ENCODE measurements at places on chromosomes 16 and 17.

DNA sequence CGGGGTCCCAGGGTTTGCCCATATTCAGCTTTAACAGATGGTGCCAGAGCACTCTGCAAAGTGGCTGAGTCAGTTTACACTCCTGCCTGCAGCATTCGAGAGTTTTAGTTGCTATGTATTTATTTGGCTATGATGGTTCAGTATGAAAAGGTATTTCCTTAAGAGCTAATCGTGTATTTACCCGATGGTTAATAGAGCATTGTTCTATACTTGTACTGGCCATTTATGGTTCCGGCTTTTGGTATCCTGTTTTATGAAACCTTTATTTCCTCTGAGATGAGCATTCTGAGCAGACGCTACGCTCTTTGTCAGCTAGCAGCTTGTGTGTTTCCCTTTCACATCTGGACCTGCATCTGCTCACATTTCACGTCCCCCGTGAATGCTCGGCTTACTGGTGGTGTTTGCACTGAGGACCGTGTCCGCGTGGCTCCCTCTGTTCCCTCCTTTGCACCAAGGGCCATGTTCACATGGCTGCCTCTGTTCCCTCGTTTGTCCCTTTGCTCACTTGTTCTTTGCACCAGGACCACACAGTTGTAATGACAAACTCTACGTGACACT is 149.1 kb upstream of the CHMP6 start:
- no peak for DNase-seq

- DNase-seq = no peak
Observed at GRCh38 chr17:48728232-48729231, at the start of gene HOXB13. TSS of gene HOXB13 (minus strand) at chr17:48728750. CDS start at chr17:48728593, 157 bp downstream.

DNA sequence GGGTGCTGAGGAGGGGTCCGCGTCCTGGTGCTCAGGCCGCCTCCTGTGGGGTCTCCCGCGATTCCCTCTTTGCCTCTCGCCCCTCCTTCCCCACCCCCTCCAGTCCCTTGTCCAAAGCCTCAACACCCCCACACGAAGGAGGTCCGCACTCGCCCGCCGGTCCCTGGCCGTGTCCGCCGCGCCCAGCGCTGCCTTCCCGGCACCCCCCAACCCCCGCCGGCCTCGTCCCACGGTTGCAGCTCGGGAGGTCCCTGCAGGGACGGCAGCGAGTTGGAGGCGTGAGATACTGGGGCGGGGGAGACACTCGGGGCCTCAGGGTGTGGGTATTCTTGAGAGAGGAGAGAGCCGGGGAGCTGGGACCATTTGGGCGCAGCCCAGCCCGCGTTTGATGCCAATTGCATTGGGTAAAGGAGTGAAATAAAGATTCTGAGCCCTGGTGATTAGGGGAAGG is 468 bp downstream of the FLYWCH2 start:
- no peak for DNase-seq

GRCh38 chr16:66395806-66396555 is 29.5 kb downstream of the CDH5 start:
- DNase-seq = no peak

GRCh38 chr17:8285270-8286181 is 2.9 kb upstream of the RANGRF start:
- DNase-seq = no peak

- DNase-seq = no peak
Observed at GRCh38 chr16:76926595-76926994, 264.4 kb upstream of the MON1B start.

- no peak for DNase-seq
Observed at GRCh38 chr17:78707016-78707415, 75.1 kb downstream of the CYTH1 start.

GRCh38 chr17:78889531-78889930 is 13.5 kb downstream of the CEP295NL start:
- no peak for DNase-seq

DNA sequence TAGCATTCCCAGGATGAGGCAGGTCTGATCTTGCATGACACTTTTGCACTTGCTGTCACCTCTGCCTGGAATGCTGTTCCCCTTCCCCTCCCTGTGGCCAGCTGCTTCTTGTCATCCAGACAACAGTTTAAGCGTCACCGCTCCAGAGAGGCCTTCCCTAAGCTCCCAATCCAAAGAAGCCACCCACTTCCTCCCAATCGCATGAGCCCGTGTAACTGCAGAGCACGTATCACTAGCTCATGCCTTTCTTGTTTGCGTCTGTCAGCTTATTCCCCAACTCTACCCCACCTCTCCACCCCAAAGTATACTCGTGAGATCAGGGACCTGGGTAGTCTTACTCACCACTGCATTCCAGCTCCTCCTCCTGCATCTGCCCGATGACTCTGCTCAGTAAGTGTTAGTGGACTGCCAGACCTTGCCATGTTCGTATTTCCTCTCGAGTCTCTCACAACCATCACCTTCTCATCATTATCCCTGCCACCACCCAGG is 92.8 kb downstream of the GAS7 start:
- DNase-seq = no peak

DNA sequence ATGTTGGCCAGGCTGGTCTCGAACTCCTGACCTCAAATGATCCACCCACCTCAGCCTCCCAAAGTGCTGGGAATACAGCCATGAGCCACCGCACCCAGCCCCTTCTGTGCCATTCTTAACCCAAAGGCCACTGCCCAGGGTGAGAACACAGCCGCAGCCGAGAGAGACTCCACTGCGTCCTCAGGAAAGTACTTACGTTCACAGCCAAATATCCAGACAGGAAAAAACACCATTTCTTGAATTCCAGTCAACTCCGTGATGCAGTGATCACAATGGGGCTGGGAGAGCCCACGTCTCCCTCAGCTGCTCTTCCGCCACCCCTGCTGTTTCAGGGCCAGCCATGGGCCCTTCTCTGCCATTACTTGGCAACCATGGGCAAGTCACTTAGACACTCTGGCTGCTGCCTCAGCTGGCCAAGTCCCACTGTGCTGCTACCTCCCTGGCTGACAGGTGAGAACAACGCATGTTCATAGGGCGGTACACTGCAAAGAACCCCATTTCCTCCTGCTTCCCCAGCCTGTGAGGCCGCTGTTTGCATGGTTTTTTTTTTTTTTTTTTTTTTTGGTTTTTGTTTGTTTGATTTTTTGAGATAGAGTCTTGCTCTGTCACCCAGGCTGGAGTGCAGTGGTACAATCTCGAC is 4.3 kb downstream of the CDIP1 start:
- DNase-seq = no peak

DNA sequence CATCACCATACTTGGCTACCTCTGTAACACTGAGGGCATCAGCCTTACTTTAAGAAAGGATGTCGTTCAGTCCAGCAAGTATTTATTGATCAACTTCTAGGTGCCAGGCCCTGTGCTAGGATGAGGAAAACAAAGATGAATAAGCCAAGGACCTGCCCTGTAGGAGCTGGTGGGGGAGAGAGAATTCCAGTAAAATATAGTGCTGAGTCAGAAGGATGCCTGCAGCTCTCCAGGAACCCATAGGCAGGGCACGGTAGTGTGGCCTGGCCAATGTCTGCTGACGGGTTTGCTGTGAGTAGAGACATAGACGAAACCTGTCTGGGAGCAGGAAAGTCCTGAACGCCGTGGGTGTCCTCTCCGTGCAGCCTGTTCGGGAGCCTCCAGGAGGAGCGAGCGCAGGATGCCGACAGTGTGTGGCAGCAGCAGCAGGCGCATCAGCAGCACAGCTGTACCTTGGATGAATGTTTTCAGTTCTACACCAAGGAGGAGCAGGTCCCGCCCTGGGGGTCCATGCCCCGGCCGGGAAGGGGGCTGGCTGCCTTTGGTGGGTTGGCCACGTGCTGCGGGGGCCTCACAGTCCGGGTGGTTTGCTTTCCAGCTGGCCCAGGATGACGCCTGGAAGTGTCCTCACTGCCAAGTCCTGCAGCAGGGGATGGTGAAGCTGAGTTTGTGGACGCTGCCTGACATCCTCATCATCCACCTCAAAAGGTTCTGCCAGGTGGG is 55.6 kb downstream of the USP43 start:
- no peak for DNase-seq

DNA sequence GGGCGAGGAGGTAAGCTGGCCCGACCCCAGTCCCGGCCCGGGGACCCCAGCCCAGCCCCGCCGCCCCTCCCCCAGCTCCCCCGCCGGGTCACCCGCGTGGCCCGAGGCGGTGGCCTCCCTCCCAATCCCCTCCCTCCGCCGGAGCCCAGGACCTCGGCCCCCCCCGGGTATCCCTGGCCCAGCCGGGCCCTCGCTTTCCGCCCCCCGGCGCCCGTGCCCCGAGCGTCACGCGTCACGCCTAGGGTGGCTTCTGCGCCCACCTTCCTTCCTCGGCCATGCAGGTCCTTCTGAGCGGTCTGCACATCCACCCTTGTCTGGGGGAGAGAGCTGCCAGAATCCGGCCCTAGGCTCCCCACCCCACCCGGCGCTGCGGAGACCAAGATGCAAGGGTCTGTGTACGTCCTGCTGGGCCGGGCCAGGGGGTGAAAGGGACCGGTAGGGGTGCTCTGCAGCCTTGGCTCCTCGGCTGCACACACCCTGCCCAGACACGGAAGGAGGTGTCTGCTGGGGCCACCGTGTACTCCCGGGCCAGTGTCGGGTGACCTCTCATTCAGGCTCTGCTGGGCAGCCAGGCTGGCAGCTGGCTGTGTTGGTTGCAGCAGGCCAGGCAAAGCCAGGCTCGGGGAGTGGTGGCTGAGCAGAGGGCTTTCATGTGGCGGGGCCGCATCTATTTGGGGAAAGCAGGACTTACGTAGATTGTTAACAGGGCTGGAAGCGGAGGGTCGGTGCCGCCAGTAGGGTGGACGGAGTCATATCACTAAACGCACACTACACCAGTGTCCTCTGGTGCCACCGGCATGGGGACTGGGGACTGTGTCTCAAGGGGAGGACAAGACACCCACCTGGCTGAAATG is 754 bp downstream of the RAB11FIP4 start:
- DNase-seq = no peak

DNA sequence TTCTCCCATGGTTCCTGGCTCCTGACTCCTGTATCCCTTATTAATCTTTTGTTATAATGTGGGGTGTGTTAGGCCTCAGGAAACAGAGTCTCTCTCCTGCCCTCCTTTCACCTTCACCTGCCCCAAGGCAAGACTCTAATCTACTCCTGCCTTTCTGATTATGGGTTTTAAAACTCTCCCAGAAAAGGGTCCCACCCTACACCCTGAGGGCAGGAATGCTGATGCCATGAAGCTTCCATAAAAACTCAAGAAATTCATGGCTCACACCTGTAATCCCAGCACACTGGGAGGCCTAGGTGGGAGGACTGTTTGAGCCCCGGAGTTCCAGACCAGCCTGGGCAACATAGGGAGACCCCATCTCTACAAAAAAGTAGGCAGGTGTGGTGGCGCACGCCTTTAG is 18.6 kb upstream of the SRCAP start:
- no peak for DNase-seq

DNA sequence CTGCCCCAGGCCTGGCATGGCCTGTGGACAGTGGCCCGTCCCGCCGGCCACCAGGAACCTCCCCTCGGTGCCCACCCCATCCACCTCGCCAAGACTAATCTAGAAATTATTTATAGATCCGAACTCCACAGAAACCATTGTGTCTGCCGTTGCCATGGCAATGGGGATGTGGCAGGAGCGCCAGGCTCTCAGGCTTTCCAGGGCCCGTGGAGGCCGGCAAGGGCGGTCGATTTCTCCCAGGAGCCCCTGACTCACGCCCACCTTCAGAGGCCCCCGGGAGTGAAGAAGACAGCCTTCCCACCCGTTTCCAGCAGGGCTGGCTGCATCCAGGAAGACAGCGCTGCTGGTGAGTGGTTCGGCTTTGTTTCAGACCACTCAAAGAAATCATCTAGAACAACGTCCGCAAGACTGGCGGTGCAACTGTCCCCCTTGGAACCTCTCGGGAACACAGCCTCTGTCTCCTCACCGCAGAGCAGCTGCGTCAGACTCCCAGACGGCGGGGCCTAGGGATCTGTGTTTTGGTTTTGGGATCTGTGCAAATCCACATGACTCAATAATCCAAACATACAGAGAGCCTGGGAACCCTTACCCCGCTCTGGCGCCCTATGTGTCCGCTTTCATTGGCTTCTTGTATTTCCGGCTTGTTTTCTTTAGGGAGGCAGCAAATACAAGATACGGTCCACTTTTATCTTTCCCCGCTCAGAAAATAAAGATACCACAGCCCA is 48.5 kb upstream of the ZCCHC14 start:
- no peak for DNase-seq

DNA sequence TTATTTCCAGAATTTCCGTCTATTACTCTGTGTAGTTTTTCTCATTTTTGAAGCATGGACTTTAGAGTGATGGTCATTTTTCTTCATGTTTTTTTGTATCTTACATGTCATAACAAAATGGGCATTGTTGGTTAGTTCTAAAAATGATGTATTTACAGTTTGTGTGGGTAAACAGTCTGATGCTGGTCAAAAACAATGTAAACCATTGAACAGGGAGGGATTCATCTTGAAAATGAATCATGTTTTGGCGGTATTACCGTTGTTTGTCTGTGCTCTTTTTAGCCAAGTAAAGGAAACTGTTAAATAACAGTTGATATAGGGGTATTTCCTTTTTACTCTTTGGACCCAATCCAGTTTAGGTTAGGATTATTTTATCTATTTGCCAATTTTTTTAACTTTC is 315.8 kb downstream of the BCAS3 start:
- DNase-seq = no peak

DNA sequence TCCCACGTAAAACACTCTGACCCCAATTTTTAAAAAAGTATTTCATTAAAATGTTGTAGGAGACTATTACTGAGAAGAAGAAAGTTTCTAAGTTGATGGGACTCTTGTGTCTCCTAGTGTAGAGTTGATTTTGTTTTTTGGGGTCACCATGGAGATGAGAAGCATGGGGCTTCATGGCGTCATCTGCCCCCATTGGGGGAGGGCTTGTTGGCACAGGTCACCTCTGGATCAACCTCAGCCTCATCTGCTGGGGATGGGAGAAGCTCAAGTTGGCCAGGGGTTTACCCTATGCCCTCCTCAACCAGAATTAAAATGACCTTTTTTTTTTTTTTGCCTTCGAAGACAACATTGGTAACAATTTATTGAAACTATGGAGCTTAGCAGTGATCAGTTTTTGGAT is 28.3 kb downstream of the MSI2 start:
- DNase-seq = no peak

GRCh38 chr16:57567691-57568090 is 25.2 kb downstream of the ADGRG5 start:
- no peak for DNase-seq

DNA sequence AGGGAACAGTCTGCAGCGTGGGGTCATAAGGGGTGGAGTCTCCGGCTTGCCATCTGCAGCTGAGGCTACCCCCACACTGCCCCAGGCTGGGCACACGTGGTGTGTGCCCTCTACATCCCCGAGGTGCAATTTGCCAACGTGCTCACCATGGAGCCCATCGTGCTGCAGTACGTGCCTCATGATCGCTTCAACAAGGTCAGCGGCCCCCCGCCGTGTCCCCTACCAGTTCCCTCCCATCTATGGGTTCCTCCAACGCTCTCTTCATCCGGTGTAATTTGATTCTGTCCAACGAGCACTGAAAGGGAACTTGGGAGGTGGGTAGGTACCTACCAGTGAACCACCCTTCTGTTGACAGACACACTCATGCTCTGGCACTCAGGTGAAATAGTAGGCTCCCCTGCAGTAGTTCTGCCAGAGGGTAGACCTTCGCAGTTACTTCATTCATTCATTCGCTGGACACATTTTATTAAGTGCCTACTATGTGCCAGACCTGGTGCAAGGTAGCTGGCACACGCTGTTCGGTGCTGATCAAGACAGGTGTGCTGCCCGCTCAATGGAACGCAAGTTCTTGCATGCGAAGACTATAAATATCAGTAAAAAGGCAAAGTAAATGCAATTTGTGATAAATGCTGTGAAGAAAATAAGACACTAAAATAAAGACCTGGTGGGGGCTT is 2.7 kb downstream of the MLLT6 start:
- DNase-seq = no peak

GRCh38 chr16:87725596-87726235 is 40.1 kb downstream of the KLHDC4 start:
- no peak for DNase-seq

- DNase-seq = no peak
Observed at GRCh38 chr16:85935391-85935973, 36.5 kb downstream of the IRF8 start.

Data from SW 1271 (cell line).